Stimulated activated naive CD4-positive, alpha-beta T cell treated with Interleukin-2 at 50 U/mL for 16 hours (primary cell): ENCODE measurements at places on chromosomes 5 and 9.

- no peak for DNase-seq
These were observed 229.2 kb downstream of the MRPS30 start for GRCh38 chr5:45037927-45038326.

DNA sequence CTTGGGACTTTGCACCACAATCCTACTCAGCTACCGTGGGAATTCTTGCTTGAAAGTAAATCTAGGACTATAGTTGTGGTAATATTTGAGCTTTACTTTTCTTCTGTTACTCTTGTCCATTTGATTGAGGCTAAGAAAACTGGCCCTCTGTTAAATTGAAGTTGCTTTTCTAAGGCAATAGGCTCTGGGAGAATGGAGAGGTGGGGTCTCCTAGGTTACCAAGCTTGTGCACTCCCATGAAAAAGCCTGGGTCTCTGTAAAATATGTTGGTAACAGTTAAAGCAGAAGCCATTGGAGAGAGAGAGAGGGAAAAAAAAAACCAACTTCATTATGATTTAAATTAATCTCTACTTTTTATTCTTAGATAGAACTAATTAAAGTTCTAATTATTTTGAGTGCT lies 68.6 kb downstream of the RAI14 start:
- DNase-seq, result no peak

- DNase-seq, result no peak
These were observed 50.5 kb downstream of the HACD4 start for GRCh38 chr9:20980832-20981455.

GRCh38 chr9:112540800-112541199 lies 54.2 kb downstream of the KIAA1958 start:
- no peak for DNase-seq

DNA sequence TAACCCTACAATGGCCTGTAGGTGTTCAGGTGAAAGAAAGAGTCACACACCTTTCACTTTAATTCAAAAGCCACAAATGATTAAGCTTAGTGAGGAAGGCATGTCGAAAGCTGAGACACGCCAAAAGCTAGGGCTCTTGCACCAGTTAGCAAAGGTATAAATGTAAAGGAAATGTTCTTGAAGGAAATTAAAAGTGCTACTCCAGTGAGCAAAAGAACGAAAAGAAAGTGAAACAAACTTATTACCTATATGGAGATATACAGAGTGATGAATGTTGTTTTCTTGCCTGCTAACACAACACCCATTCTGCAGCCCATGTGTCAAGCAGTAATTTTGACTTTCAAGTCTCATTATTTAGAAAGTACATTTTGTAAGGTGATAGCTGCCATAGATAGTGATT lies 254.2 kb upstream of the SLC24A2 start:
- DNase-seq, result no peak
